CD4-positive, alpha-beta T cell treated with Interleukin-17A for 4 hours (primary cell): ENCODE measurements at places on chromosomes 11 and 22.
A peak's percentile ranks its signal among the peaks of the same experiment; 100 is the strongest.

DNA sequence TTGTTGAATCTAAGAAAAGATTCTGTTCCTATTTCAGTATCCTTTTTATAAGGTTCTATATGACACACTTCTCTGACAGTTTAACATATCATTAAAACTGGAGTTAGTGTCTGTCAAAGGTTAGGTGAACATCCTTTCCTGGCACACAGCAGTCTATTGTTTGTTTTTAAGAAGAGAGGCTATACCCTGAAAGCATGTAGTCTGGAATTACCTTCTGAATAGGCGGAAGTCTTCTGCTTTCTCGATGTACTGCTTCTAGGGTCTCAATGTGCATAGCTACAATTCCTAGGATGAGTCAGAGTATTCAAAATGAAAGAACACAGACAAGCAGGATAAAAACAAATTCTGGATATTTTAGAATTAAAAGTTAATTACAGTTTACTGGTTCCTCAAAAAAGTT is 188.6 kb downstream of the SWAP70 start:
- DNase-seq = no peak

DNA sequence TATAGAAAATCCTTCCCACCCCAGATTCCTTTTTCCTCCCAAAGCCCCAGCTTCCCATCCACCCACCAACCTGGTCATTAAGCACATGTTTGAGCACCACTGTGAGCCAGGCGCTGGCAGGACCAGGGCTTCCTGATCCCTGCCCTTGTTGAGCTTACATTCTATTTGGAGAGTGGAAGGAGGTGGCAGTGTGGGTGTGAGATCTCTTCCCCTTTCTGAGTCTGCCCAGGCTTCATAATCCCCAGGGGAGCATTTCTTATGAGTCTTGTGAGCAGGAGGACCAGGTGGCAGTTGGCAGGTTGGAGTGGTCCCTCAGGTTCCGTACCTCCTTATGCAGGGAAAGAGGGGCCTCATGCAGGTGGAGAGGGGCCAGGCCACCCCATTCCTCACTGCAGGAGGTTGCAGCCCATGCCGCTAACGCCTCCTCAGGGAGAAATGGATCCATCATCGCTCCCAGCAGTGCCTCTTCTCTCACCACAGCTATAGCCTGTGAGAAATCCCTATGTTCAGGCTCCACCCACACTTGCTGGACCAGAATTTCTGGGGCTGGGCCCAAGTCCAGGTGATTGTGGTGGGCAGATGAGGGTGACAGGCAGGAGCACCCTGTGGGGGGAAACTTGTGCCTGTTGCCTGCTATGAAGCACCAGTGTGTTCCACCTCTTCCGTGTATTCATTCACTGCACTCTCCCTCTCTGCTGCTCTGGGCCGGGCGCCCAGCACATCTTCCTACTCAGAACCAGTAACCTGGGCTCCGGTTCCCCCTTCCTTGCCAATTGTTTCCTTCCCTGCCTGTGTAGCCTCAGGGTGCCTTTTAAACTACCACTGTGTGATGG is 23.5 kb downstream of the UBE2L3 start:
- no peak for DNase-seq

DNA sequence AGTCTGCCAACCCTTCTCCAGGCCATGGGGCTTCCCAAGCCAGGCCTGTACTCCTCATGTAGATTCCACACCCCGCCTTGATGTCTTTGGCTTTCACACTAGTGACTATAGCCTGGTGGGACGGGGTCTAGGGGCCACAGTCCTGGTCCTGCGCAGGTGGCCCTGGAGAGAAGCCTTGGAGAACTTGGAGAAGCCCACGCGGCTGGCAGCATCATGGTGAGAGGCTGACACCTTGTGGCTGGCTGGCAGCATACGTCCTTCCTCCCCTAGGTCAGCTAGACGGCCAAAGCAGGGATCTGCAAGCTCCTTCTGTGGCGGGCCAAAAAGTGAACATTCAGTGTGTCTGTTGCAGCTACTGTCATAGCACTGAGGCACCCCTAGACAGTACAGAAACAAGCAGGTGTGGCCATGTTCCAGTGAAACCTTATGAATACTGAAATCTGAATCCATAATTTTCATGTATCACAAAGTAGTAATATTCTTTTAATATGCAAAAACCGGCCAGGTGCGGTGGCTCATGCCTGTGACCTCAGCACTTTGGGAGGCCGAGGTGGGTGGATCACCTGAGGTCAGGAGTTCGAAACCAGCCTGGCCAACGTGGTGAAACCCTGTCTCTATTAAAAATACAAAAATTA is 42.0 kb downstream of the FAM83F start:
- DNase-seq = peak; percentile 67

DNA sequence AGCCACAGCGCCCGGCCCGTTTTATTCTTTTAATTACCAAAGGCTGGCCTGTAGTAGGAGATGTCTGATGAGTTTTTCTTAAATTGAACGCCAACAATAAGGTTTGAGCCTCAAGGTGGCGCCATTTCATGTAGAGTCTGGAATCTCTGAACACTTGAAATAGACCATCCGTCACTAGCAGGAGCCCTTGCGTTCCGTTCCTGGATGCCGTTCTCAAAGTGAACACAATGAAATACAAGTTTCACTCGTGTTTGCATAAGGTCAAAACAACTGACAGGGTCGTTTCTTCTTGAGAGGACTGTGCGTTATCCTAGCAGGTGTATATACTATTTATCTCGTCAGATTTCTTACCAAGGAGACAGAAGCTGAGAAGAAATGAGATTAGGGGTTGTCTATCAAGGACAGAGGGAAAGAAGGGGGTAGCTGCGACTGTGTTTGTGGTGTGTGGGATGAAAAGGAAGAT is 18.7 kb upstream of the SCGB1D1 start:
- peak; percentile 78 for DNase-seq

DNA sequence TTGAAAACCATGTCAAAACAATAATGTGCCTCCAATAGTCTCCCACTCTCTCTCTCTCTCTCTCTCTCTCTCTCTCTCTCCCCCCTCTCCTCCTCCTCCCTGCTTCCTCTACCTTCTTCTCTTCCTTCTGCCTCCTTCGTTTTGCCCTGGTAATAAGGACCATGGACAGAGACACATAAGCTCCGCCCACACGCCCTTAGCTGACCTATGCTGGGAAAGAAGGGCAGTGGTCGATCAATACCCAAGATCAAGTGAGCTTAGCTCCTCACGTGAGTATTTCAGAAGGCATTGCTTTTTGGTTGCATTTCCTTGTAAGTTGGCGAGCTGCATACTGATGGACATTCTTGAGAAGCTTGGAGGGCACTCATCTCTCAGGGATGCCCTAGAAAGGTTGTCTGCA is 194.8 kb downstream of the MIAT start:
- DNase-seq = no peak

GRCh38 chr11:113681711-113682413 is 24.2 kb downstream of the TMPRSS5 start:
- DNase-seq = no peak

DNA sequence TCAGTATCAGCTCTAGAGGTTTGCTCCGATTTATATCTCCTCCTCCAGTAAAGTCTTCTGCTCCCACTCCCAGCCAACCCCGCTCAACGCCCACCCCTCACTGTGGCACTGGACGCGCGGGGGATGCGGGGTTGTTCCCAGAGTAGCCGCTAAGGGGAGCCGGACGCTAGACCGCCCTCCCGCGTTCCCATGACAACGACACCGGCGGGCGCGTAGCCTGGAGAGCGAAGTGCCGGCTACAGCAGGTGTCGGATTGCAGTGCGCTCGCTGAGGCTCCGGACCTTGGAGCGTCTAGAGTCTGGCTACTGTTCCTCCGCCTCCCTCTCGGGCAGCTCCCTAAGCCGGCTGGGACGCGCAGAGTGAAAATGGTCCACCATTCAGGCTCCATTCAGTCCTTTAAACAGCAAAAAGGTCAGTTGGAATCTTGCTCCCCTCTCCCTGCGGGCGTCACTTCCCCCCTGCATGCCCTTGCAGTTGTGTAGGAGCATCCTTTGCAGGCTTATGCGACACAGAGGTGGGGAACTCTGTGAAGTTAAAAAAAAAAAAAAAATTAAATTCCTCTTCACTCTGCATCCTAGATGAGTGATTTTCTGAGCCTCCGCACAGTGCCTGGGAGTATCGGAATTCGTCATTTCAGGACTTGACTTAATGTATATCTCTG is at the start of gene ANO3:
ANO3 (plus strand) TSS at position 220 of the 661 bp plus-strand sequence; CDS start at position 366, 146 bp downstream.
- no peak for DNase-seq

DNA sequence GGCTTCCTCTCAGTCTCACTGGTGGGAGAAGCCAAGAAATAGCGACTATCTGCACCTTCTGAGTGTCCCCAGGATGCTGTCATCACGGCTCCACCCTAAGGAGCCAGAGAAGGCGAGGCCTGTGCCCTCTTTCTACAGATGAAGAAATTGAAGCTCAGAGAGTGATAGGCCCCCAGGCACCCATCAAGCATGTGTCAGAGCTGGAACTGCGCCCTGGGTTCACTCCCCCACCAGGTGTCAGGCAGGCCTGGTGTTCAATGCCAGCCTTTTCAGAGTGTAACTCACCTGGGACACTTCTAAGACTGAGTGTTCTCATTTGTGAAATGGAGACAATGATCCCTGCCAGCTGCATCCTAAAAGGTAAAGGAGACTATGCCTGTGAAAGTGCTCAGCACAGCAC is 127.3 kb upstream of the SEZ6L start:
- no peak for DNase-seq

DNA sequence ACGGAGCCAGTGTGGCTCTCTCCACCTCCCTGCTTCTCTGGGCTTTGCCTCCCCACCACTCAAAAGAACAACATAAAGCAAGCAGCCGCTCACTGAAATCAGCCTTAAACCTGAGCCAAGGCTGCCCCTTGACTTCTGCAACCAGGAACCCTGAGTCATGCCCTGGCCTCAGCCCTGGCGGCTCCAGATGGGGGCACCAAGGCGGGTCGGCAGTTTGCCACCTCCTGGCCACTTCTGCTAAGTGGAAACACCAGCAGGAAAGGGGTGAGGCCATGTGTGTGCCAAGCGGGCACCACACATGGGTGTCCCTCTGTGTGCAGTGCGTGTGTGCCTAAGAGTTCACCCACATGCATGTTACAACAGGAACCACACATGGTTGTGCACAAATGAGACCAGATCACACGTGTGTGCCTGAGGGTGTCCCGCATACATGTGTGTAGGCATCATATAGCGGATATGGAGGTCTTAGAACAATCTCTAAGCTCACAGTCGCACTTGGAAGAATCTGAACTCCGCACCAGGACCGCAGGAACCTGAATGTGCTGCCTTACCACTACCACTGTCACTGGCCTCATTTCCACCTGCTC is 221.2 kb downstream of the MN1 start:
- DNase-seq = no peak

DNA sequence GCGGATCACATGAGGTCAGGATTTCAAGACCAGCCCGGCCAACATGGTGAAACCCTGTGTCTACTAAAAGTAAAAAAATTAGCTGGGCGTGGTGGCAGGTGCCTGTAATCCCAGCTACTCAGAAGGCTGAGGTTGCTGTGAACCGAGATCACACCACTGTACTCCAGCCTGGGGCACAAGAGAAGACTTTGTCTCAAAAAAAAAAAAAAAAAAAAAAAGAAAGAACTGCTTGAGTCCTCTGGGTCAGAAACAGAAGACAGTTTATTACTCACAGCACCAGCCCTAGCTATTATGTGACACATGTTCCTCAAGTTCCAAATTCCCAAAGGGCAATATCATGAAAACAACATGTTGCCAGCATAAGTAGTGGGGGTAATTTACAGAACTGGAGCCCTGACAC is 1014.1 kb upstream of the RAG2 start:
- DNase-seq = no peak

- DNase-seq = no peak
Observed at GRCh38 chr11:61893981-61894380, 2.6 kb upstream of the FADS3 start.

GRCh38 chr11:63805844-63806415 is 7.3 kb upstream of the SPINDOC start:
- no peak for DNase-seq
